ENCODE measurements at places on chromosomes 3 and 15.
A peak's percentile ranks its signal among the peaks of the same experiment; 100 is the strongest.

GRCh38 chr3:78140274-78140673 is 1100.4 kb downstream of the ROBO2 start:
- DNase-seq: no peak

GRCh38 chr3:181265750-181266333 is 276.3 kb upstream of the DNAJC19 start:
- peak; percentile 5 for DNase-seq

DNA sequence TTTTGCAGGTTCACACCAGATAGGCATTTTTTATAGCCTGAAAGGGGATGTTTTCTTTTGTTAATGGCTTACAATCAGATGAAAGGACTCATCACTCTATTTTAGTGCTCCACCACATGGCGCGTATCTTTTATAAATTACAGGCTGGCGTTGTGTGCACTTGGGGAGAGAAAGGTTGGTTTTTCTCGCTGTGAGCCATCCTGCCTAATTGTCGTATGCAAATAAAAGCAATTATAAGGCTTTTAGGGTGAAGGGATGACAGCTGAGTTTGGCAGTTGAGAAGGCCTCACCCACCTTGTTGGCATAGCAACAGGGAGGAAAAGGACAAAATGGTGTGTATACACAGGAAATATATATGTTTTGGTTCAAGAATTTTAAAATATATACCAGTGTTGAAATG is 268.0 kb downstream of the NR2F2 start:
- DNase-seq: no peak

DNA sequence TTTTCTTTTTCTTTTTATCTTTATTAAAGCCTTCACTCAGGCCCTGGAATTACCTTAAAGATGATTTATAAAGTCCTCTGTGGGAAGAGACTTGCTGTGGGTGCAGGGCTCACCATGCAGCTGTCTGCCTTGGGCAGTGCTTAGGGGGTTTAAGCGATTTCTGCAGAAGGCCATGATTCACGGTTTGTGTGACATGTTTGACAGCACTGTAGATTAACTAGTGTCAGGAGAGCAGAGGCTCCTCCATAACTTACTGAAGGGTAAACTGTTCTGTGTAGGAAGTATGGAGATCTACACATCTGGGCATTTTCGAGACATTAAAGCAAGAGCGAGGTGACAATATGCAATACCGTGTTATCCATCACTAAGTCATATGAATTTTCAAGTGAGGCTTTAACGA is 137.7 kb downstream of the LRIG1 start:
- DNase-seq: no peak

GRCh38 chr3:106514431-106514830 is 645.6 kb upstream of the CBLB start:
- peak; percentile 61 for DNase-seq

DNA sequence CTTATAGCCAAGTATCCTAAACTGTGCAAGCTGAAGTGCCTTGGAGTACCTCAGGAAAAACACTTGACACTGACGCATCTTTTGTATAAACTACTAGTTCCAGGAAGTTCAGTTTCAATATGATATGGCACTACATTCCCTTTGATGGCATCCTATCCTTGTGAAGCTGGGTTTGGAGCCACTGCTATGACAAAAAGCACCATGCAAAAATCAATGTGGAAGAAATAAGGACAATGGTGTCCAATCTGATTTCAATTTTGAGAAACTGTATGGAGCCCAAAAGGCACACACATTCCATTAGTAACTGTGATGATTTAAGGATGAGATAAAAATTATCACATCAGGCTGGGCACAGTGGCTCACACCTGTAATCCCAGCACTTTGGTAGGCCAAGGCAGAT is 5.6 kb downstream of the RPS27L start:
- no peak for DNase-seq

DNA sequence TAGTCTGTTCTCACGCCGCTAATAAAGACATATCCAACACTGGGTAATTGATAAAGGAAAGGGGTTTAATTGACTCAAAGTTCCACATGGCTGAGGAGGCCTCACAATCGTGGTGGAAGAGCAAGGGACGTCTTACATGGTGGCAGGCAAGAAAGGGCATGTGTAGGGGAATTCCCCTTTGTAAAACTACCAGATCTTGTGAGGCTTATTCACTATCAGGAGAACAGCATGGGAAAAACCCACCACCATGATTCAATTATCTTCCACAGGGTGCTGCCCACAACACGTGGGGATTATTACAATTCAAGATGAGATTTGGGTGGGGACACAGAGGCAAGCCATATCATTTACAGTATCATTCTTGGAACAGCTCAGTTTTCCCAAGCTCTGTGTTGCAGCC is 268.0 kb downstream of the SUCLG2 start:
- no peak for DNase-seq

DNA sequence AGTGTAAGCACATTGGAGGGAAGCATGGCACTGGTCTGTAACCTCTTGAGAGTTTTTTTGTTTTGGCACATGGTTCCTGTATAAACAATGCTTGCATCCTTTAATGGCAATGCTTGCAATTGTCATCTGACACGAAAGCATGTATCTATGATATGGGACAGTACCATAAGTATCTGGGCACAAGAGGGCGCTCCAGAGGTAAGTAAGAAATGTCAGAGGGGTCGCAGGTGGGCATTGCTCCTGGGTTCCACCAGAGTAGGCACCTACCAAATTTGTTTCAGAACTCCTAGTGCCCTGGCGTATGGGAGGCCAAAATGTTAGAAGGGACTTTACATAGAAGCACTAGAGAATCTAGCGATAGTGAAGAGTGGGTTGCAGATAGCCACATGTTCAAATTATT is 58.7 kb upstream of the BCHE start:
- DNase-seq: no peak

DNA sequence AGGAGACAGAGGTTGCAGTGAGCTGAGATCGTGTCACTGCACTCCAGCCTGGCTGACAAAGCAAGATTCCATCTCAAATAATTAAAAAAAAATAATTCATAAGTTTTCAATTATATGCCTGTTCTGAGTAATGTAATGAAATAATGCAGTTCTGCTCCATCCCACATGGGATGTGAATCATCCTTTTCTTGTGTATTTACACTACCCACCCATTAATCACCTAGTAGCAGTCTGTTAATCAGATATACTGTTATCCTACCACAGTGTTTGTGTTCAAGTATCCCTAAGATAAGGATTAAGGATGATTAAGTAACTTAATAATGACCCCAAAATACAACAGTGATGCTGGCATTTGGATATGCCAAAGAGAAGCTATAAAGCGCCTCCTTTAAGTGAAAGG is 38.8 kb downstream of the PIGB start:
- peak; percentile 27 for DNase-seq

- DNase-seq: no peak
These were observed 91.5 kb upstream of the ATP2B2 start for GRCh38 chr3:10596746-10597448.

DNA sequence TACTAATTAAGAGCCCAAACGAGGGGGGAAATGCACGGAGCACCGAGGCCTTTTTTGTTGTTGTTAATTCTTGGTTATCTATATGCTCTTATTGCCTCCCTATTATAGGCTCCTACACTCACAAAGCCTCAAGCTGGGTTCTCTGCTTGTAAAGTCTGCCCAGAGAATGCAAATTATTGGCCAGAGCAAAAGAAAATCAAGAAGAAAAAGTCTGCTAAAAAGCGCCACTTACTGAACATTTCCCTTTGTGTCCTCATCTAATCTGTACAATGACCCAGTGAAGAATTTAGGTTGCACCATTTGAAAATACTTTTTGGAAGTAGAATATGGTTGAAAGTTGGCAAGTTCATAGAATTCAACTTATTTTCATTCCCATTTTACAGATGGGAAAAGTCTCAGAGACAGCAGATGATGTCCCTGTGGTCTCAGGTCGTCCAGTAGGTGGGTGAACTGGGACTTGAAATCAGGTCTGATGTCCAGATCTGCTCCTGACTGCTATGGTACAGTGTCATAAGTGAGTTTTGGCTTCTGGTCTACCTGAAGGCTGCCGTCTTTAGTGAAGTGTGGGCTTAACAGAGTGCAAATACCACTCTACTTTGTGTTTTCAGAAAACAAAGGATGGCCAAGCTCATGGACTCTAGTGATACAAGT is 1.1 kb upstream of the TNFAIP8L3 start:
- DNase-seq: no peak

GRCh38 chr3:175601521-175601920 is 742.4 kb downstream of the NAALADL2 start:
- no peak for DNase-seq
